NCI-H460 (cell line): ENCODE measurements at places on chromosomes 1 and 21.

- no peak for DNase-seq
These were observed 1143.0 kb upstream of the ADGRL2 start for GRCh38 chr1:80657707-80658106.

DNA sequence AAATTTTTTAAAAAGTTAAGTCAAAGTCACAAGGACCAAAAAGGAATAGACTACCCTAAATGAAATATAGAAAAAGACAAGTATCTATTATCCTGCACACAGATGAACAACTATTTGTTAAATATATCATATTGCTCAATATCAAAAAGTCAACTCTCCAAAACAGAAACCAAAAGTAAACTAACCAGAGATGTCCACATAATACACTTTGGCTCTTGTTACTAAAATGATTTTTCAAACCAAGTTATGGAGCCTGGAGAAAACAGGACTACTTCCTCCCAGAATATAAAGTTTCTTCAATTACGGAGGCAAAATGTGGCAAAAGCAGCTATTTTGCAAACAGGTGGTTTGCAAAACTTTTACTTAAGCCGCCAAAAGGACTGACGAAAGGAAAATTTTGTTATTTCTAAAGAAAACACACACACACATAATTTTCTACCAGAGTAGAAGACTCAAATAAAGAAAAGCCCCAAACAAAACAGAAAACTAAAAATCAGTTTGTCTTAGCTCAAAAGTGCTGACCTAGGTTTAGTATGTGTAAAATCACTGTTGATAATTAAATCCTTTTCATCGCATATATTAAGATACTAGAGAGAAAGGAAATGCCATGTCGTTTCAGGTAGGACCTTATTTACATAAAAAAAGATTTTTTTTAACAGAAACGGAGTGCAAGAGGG is 1.1 kb downstream of the DPYD start:
- no peak for DNase-seq

DNA sequence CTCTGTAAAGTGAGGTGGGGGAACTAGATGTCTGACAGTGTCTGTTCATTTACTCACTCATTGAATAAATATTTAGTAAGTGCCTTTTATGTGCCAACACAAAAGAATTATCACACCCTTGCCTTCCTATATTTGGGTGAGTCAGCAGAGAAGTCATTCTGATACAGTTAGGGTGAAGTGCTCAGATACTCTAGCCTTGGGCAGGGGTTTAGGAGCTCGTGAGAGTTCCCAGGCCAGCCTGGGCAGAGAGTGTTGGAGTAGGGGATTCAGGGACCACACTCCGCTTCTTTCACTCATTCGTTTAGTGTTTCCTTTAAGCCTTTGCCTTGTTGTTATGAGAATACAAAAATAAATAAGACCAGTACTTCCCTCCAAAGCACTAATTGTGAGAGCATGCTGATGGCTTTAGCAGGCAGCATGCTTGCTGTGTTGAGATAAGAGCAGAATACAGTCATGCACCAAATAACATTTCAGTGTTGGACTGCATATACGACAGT is 83.9 kb downstream of the DYRK1A start:
- no peak for DNase-seq

DNA sequence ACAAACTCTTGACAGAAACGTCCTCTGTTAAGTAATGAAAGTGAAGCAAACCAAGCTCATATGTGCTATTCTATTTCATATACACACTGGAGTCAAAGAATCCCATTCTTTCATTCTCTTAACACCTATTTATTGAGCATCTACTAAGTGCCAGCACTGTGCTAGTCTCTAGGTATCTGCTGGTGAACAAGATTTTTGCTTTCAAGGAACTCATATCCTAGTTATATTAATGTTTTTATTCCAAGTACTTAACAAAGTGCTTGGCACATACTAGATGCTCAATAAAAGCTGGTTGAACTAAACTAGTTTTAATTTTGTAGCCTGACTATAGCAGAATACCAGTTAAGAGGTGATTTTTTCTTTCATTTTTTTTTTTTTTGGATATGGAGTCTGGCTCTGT is 3.6 kb upstream of the RNF2 start:
- DNase-seq, result no peak

DNA sequence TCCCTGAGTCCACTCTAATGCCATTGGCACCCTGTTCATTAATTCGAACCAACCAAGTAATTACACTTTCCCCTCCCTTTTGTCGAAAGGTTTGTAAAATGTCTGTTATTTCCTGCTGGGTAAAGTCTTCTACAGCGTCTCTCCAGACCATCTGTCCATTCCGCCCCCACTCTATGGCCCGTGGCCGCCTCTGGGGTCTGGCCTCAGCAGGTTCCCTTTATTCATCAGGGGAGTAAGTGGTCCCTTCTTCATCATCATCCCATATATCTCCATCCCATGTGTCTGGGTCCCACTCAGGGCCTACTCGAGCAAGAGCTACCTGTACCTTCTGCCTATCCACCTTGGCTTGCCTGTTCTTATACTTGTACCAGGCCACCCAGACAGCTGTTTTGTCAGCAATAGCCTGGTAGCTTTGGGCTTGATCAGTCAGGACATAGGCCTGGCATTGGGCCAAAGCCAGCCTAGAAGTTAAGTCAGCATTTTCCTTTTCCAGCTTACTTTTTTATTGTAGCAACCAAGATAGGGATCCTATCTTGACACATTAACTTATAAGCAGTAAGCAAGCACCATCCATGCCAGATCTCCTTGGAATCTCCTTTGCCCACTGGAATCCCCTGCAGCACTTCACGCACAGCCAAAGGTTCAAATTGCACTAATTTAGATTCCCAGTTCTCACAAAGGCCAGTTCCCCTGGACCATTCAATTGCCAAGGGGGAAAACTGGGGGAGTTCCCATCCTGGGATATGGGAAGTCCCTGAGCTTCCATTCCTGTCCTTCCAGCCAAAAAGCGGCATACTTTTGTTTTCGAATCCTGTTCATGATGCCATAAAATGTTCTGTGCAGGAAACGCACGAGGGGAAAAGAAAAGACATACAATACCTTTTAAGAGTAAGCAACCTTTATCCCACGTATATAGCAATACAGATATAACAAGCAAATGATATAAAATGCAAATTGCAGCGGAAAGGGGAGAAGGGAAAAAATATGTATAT is 6.6 kb upstream of the STUM start:
- DNase-seq, result no peak

- peak; percentile 60 for DNase-seq
These were observed 28.4 kb downstream of the HMGN2 start for GRCh38 chr1:26500488-26501175.

DNA sequence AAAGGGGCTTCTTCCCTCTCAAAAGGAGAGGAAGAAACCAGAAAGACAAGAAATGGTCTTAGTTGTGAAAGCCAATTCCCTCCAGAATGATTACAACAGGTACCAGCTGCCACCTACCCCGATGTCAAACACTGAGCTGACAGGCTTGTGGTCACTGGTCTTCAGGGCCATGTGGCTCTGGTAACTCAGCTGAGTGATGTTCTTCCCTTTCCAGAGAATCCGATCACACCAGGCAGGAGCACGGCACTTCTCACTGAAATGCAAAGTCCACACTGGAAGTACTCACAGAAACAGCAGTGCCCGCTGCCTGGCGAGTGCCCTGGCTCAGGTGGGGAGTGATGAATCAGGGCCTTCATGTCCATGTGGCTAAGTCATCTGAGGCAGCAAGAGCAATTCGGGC is 18.7 kb upstream of the MTF1 start:
- DNase-seq, result no peak

DNA sequence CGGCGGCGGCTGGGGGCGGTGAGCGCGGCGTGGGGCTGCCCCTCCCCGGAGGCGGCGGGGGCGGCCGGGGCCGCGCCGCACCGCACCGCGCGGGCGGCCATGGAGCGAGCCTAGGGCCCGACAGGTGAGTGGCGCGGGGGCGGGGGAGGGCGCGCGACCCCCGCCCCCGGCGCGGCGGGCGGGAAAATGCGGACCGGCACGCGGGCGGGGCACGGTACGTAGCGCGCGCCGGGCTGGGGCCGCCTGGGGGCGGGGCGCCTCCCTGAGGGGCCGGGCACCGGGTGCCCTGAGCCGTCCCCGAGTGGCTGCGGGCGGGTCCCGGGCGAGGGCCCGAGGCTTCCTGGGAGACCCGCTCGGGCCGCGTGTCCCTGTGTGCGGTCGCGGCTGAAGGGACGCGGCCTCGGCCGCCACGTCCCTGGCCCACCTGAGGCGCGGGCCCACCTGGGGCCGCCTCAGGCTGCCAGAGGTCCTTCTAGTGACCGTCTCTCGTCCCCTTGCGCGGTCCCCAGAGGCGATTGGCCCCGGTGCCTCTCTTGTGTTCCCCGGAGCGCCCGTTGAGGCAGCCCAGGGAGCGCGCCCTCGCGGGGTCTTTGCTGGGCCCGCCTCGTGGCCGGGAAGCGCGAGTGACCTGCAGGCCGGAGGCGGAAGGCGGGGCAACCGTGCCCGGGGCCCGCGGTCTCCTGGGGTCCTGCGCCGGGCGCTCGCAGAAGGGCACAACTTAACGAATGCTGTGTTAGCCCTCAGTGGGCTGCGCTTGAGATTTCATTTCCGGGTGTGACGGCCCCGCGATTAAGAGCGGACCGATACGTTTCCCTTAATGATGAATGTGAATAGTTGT is 500 bp downstream of the FAM20B start:
- DNase-seq, result peak; percentile 80

GRCh38 chr1:19209439-19209989 is 552 bp downstream of the UBR4 start:
- DNase-seq, result no peak

DNA sequence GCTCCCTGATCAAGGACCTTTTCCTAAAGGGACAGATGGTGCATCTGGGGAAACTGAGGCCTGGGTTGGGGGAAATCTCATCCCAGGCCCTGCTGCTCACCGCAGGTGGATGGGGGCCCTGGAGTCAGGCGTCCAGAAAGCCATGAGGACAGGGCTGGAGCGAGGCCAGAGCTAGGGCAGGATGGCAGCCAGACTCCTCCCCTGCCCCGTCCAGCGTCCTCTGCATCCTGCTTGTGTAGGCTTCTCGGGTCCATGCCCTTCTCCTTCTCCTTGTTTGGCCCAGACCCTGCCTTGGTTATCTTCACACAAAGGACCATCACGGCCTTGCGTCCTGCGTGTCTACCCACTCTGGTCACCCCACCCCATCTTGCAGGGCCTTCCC is 43.0 kb downstream of the TRIM11 start:
- DNase-seq, result no peak

DNA sequence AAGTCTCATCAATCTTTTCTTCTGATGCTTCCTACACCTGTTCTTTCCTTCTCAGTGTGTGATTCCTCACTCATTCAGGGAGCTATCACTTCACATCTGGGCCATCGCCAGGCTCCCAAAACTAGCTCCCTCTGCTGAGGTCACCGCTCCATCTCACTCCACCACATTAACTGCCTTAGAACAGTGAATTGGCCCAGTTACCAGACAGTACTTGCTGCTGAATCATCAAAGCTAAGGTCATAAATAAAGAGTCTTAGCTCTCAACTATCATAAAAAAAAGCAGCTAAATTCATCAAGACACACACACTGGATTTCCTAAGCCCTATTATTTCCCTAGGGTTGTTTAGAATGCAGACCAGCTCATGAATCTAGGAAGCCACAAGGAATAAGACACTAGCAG is 18.8 kb upstream of the SRM start:
- no peak for DNase-seq

DNA sequence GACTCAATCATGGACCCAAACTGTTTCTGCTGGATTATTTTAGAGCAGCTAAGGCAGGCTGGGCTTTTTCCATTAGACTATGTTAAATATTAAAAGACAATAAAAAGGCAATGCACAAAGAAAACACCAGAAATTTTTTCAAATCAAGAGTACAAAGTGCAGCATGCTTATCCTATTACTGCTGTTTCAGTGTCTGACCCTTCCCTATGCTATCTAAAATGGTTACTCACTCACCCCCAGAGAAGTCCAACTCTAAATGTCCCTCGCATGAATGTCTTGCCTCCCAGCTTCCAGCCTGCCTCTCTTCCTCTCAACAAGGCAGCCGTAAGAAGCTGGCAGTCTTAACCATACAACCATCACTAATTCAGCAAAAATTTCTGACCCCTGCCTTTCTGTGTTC is 108.7 kb upstream of the SYT6 start:
- no peak for DNase-seq

DNA sequence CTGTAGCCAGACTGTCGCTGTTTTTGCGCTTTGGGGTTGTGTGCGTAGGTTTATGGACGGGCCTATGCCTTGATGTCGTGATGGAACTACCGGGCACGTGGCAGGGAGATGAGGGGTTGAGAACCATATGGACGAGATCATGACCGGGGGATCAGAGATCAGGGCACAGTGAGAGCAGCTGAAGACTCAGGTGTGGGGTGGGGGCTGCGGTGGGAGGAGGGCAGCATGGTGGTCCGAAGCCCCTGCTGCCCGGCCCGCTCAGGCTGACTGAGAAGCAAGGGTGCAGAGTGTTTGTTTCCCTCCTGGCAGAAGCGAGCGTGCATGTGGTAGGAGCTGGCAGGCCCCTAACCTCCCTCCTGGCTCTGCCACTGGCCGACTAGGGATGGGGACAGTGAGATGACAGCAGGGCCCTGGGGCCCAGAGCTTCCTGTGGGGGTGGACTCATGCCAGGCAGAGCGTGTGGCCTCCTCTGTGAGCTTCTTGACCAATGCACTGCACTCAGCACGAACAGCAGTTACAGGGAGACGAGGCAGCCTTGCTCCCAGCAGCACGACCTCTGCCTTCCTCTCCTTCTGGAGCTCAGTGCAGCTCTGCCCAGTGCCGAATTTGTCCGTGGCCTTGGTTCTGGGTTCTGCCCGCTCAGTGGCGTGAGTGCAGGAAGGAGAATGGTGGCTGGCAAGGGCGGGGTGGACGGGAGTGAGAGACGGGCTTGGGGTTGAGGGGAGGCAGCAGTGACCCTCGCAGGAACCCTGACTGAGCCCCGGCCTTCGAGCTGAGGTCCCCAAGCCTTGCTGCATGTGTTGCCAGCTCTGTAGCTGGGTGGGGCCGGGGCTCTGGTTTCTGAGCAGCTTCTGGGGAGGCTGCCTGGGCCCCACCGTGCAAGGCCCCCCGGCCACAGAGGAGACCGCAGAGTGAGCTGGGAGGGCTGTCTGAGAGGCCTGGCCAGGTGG is 22.2 kb upstream of the LRRC3 start:
- no peak for DNase-seq

DNA sequence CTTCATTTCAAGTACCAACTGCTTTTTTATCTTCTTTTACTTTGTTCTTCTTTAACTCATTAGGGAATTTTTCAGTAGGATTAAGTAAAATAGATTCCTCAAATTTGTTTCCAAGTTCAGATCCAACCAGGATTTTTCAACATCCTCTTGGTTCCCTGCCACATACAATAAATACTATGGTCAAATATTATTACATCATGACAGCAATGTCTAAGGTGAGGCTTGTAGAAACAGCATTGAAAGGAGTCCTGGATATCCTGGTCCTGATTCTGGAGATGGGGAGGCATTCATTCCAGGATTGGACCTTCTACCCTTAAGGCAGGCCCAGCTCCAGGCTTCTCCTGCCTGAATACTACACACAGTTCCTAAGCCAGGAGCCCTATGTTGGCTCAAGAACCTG is 80.2 kb upstream of the F3 start:
- DNase-seq, result no peak

- no peak for DNase-seq
These were observed 54.6 kb downstream of the GORAB start for GRCh38 chr1:170586321-170587252.

DNA sequence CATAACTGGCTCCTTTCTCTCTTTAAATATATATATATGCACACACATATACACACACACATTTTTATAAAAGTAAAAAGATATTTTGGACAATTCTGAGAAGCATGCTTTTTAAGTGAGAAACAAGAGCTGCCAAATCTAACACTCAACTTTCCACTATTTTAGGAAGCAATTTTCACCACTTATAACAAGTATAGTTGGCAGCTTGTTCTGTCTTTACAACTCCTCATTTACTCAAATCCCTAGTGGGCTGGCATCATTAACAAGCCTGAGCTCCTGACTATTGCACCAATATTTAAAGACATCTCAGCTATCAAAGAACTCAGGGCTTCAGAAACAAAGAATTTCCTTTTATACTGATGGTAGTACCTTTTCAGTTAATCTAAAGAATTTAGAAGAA is 76.6 kb downstream of the RAB3GAP2 start:
- no peak for DNase-seq
